ENCODE measurements at places on chromosomes 1 and 21. TPM values are rescaled to one million over a fixed set of nuclear protein-coding genes. Genes with fewer than 3 reads are reported as not detected.

Gene NEGR1
- total RNA-seq, result 22.7 TPM

Gene ZFP69B
- total RNA-seq, result 4.7 TPM

Gene GBP6
- not detected for total RNA-seq

DNA sequence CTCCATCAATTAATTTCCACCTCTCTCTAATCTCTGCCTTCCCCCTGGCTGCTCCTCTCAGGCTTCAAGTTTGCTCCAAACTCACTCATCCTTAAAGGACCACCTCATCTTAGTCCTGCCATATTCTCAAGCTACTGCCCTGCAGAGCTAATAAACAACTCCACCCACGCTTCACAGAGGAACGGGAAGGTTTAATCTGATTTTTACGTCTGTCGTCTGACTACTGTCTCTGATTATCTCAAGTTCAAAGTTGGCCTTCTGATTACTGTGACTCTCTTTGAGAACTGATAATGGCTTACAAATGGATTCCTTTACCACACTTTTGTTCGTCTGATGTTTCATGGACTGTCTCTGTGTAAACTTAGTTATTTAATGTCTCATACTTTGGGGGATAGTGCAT is 7.6 kb upstream of the CPT2 start:
- no peaks in the 10 kb centered on the region for H3K36me3 ChIP-seq
- H3K27me3 ChIP-seq, result no peaks in the 10 kb centered on the region
- H3K4me1 ChIP-seq, result peaks cover 6% of the 10 kb centered on the region
- H3K4me3 ChIP-seq, result no peak overlapping the region
- no peak overlapping the region for H3K27ac ChIP-seq
- DNase-seq, result no peak

DNA sequence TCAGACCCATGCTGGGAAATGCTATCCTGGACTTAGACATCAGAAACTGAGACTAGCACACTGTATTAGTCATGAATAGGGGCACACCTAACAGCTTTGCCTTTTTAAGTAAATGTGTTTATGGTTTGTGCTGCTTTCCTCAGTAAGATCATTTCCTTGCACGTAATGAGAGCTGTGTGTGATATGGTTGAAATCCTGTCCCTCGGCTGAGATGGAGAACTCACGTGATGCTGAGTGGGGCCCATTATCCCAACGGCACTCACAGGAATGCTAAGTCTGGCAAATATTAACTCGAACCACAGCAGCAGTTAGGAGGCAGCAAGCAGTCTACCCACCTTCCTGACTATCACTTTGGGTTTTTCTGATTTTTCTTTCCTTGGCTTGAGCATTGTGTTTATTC is 38.2 kb downstream of the BCL9 start:
- H3K36me3 ChIP-seq, result no peaks in the 10 kb centered on the region
- no peak overlapping the region for H3K27ac ChIP-seq
- H3K27me3 ChIP-seq, result no peaks in the 10 kb centered on the region
- no peak for DNase-seq
- no peaks in the 10 kb centered on the region for H3K4me1 ChIP-seq
- no peak overlapping the region for H3K4me3 ChIP-seq

GRCh38 chr1:218472885-218473284 is 127.7 kb downstream of the TGFB2 start:
- H3K27ac ChIP-seq, result no peak overlapping the region
- DNase-seq, result no peak
- no peaks in the 10 kb centered on the region for H3K36me3 ChIP-seq

- peak overlapping the region; percentile 67 for H3K27ac ChIP-seq
- peak overlapping the region; percentile 52 for H3K4me3 ChIP-seq
- peaks cover 19% of the 10 kb centered on the region for H3K4me1 ChIP-seq
- H3K27me3 ChIP-seq, result no peaks in the 10 kb centered on the region
These were observed 20.9 kb upstream of the DR1 start for GRCh38 chr1:93324486-93325464.

DNA sequence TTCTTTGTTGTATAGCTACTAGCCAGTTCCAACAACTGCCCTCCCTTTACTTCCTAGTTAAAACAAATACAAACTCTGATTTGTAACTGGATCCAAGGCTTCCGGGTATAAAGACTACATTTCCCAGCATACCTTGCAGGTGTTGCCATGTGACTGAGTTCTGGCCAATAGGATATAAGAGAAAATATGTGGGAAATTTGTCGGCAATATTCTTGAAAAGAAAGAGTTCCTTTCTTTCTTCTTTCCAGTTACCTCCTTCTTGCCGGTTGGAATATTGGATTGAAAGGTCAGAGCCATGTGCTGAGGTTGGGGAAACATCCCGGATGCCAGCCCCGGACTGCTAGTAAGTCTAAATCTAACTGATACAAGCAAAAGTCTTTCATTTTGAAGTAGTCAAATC is 23.0 kb upstream of the ZBTB40 start:
- DNase-seq, result no peak
- no peaks in the 10 kb centered on the region for H3K4me1 ChIP-seq
- peaks cover 8% of the 10 kb centered on the region for H3K27me3 ChIP-seq
- peak overlapping the region; percentile 63 for H3K4me3 ChIP-seq
- no peak overlapping the region for H3K27ac ChIP-seq
